ENCODE measurements at places on chromosomes 1 and 21.

- DNase-seq: no peak
These were observed 42.9 kb upstream of the CD53 start for GRCh38 chr1:110829955-110830553.

- DNase-seq: no peak
These were observed 80.9 kb downstream of the BACH1 start for GRCh38 chr21:29379517-29380054.

- DNase-seq: no peak
These were observed 12.3 kb upstream of the MYBPHL start for GRCh38 chr1:109319114-109319513.

DNA sequence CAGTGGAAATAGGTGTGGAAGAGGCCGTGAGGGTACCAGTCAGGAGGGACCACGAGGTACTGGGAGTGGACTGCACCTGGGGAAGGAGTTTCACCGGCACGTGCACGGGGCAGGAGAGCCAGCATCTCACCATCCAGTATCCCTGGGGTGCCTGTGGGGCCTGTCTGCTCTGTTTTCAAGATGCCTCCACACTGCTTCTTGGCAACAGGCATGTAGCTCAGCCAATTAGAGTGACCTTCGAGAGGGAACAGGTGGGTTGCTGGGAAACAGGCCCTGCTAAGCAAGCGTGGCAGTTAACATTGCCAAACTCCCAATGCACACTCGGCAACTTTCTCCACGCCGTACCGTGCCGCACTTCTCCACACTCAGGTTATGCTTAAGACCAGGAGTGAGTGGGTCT lies 17.7 kb downstream of the KCNC4 start:
- no peak for DNase-seq

DNA sequence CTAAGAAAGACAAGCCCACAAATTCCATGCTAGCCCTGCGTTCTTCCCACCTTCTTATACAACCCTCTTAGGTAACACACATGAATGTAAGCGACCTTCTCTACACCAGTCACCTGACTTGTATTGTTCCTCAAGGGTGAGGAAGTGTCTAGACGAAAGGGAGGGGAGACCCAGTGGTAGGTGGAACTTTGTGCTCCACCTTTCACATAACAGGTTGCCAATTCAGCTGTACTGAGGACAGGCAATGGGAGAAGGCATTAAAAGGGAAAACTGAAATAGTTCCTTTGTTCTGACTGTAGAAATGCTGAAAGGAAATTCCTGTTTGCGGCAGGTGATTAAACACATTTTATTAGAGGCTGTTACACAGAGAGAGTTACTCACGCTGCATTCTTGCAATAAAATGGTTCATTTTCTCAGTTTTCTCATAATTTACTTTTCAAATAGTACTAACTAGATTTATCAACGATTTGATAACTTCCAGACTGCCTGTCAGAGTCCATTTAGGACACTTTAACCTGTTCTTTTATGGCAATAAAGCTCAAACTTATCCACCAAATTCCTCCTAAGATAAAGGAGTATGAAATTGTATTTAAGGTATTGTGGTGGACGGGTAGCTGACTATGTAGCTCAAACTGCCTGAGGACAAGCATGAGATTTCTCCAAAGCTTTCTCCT lies 17.8 kb upstream of the CHRM3 start:
- no peak for DNase-seq

DNA sequence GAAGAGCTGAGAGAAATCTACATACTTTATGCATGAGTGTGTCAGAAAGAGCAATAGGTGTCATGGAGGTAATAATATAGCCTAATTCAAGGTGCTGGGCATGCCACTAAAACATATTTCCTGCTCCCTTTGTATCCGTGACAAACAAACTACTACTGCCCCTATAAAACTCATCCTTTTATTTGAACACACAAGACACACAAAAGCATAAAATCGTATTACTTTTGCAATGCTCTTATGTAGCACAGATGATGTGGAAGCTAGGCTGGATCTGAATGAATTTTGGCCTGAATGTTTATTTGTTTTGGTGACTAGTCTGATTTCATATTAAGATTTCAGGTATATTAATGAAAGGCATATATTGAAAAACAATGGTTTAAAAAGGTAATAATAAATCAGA lies 239.3 kb upstream of the NEGR1 start:
- DNase-seq: no peak

DNA sequence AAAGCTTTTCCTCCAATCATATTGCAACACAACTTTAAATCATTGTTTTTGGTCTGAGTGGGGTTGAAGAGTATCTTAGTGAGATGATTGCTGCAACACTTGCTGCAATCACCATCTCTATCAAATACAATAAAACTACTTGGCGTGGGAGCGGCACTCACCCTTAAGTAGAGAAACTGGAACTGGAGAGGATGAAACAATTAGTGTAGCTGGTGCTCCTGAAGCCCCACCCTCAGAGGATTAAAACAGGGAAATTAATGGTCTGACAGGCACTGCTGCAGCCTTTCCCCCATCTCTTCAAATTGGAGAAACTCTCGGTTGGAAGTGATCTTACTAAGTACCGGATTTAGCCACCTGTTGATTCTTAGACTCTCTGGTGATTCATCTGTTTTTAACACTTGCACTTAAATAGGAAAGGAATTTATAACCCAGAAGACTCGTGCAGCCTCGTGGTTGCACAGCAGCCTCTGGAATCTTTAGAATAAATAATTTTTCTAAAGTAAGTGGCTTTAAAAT lies 80.5 kb upstream of the KIF26B start:
- DNase-seq: no peak

DNA sequence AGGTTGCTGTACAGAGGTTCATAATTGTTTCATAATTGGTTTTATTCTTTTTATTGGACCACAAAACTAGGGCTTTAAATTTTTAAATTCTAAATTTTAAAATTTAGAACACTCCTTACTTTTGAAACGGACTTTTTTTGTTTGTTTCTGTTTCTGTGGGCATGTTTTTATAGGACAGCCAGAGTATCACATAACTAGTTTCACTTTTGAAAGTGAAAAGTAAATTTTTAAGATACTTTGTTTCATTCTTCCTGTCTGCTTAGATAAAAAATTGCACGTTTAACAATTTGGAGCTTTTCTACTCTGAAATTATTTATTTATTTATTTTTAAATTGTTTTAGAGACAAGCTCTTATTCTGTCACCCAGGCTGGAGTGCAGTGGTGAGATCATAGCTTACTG lies 29.7 kb downstream of the MDM4 start:
- DNase-seq: no peak

DNA sequence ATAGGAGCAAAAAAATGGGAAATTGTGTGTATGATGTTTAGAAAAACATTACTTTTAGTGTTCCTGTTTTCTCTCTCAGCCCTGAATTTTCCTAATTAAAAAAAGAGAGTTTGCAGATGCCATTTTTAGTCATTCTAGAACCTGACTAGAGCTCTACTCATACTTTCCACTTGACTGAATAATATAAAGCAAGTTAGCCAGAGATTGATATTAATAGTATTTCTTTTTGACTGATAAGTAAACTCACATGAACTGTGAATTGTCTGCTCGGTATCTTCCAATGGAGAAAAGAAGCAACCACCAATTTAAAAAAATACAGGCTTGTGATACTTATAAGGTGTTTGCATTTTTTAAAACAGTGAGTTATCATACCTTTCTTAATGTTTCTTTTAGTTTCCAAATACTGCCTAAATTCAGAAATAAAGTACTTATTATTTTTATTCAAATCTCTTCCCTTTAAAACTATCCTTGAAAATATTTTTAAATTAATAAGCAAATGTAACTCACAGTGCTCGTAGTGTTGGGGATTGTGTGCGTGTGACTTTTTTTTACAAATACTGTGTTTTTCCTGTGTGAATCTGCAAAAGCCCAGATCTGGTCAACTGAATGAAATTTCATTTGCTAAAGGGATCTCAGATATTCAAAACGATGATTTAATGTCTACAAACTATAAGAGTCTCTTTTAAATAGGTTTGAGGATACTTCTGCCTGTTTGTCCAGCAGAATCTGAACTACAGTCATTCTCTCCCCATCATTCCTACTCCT lies 9.8 kb downstream of the RAP1A start:
- no peak for DNase-seq

GRCh38 chr1:42733415-42734200 lies 6.4 kb downstream of the CLDN19 start:
- DNase-seq: no peak

GRCh38 chr1:6391951-6392808 lies 1.4 kb downstream of the ACOT7 start:
- no peak for DNase-seq

DNA sequence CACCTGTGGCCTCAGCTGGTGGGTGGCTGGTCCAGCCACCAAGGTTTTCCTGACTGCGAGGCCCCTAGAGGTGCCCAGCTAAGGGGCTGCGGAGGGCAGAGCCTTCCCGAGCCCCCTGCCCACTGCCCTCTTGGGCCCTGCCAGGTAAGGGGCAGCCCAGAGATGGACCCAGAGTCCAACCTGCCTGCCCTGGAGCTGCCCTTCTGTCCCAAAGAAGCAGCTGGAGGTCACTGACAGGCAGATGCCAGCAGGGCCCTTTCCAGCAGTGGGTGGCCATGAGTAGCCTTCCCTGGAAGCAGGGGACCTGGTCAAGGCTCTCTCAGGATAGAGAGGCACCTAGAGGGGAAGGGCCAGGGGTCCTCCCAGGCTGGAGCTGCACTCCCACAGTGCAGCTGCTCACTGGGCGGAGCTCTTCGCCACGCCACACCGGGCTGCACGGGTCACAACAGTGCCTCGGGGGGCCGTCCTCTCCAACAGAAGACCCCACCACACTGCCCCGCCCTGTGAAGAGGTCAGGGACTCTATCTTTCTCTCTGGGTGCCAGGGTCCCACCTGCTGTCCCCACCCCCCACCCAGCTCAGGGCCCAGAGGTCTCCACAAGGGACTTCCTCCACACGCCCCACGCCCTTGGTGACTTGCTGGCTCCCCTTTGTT lies 10.9 kb upstream of the GNB1 start:
- DNase-seq: no peak

GRCh38 chr1:212583643-212584042 lies 24.9 kb upstream of the ATF3 start:
- DNase-seq: no peak

DNA sequence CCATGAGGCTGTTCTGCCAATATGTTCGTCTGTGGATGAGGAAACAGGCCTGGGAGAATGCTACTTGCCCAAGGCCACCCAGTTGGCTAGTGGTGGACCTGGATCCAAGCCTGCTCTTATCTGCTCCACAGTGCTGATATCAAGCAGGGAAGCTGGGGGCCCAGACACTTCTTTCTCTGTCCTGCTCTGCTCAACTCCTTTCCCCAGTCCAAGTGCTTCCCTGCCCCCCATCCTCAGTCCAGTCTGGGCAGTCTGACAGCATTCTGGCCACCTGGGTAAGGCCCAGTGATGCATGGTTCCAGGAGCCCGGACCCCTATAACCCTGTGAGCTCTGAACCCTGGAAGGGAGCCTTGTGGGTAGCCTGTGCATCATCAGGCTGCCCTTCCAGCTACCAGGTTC lies 4.2 kb upstream of the PAQR7 start:
- DNase-seq: no peak

- DNase-seq: no peak
These were observed 33.5 kb upstream of the ACTRT2 start for GRCh38 chr1:2987773-2988172.

- DNase-seq: no peak
These were observed 965.4 kb upstream of the TMPRSS15 start for GRCh38 chr21:19368944-19369343.

All from hypothalamus (tissue), 51 donors.